Thoracic aorta (tissue), 2 donors: ENCODE measurements at places on chromosomes 5 and 9. TPM values are rescaled to one million over a fixed set of nuclear protein-coding genes. Genes with fewer than 3 reads are reported as not detected.

DNA sequence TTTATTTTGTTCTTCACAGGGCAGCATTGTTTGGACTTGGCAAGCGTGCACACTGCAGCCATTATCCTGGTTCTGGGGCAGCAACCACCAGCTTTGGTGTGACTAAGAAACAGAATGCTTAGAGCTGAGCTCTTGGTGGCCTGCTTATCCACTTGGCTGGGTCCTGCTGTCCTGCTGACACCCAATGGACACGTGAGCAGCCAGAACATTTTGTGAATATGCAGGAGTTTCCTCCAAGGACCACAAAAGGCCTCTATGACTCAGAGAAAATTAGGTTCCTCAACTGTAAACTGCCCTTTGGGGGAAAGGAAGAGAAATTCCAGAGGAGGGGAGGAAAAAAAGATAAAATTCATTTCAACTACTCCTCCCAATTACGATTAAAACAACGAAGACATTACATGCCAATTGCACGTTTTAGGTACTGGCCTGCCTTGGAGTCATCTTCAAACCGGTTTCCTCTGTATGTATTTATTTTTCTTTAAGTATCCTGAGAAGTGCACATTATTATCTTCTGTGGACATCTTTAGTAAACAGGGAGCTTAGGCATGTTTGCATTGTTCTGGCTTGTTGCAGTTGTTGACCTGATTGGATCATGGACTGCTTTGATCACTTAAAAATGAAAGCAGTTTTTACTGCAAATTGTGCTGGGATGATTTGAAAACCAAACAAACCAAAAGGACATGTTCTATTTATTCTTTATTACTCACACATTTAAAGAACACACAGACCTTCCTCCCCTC lies 82.3 kb upstream of the TLE4 start:
- H3K27ac ChIP-seq, result no peak overlapping the region
- no peaks in the 10 kb centered on the region for H3K36me3 ChIP-seq
- no peaks in the 10 kb centered on the region for H3K27me3 ChIP-seq
- no peaks in the 10 kb centered on the region for H3K4me1 ChIP-seq
- H3K4me3 ChIP-seq, result no peak overlapping the region
- DNase-seq, result no peak

WWC1 gene
- not detected for total RNA-seq

GRCh38 chr5:55702598-55703345 lies 9.4 kb downstream of the SLC38A9 start:
- H3K27ac ChIP-seq, result no peak overlapping the region
- H3K27me3 ChIP-seq, result no peaks in the 10 kb centered on the region
- H3K36me3 ChIP-seq, result no peaks in the 10 kb centered on the region
- no peaks in the 10 kb centered on the region for H3K4me1 ChIP-seq

PCDHGA2 gene
- 13.8 TPM for total RNA-seq

GRCh38 chr9:137988051-137988450 lies 110.5 kb downstream of the CACNA1B start:
- no peak for DNase-seq
- H3K4me1 ChIP-seq, result no peaks in the 10 kb centered on the region
- no peaks in the 10 kb centered on the region for H3K36me3 ChIP-seq
- H3K27ac ChIP-seq, result no peak overlapping the region
- H3K4me3 ChIP-seq, result no peak overlapping the region

MLANA gene
- total RNA-seq, result not detected

GRCh38 chr9:126117631-126118030 lies 209.0 kb upstream of the MVB12B start:
- no peaks in the 10 kb centered on the region for H3K4me1 ChIP-seq
- H3K4me3 ChIP-seq, result no peak overlapping the region
- no peaks in the 10 kb centered on the region for H3K27me3 ChIP-seq
- no peak for DNase-seq
- no peak overlapping the region for H3K27ac ChIP-seq

- DNase-seq, result no peak
- H3K27ac ChIP-seq, result no peak overlapping the region
- no peak overlapping the region for H3K4me3 ChIP-seq
- no peaks in the 10 kb centered on the region for H3K36me3 ChIP-seq
- no peaks in the 10 kb centered on the region for H3K4me1 ChIP-seq
Measured at GRCh38 chr5:124806373-124807077, 60.1 kb upstream of the ZNF608 start.

POLR1E gene
- 15.0 TPM for total RNA-seq

- H3K4me1 ChIP-seq, result peaks cover 80% of the 10 kb centered on the region
- DNase-seq, result no peak
- peak overlapping the region; percentile 98 for H3K27ac ChIP-seq
- H3K4me3 ChIP-seq, result peak overlapping the region; percentile 17
- H3K36me3 ChIP-seq, result peaks cover 10% of the 10 kb centered on the region
Measured at GRCh38 chr9:121288673-121289025, 20.7 kb downstream of the GSN start.

SPINK6 gene
- not detected for total RNA-seq

DNA sequence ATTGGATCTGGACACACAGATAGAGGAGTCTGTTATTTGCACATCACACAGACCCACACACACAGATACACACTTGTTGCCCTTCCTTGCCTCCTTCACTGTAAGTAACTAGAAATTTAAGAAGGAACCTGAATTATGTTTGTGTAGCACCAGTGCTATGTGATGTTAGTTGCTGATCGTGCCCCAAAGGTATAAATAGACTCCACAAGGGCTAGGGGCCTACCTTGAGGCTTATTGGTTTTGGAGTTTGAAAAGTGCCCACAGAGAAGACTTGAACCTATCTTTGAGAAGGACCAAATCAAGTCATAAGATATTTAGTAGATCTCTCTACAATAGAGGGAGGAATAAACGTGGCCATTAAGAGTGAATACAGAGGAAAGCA lies 8.8 kb upstream of the TGFBI start:
- no peak for DNase-seq
- no peaks in the 10 kb centered on the region for H3K36me3 ChIP-seq
- no peak overlapping the region for H3K27ac ChIP-seq
- H3K4me3 ChIP-seq, result no peak overlapping the region
- no peaks in the 10 kb centered on the region for H3K27me3 ChIP-seq

GARIN3 gene
- not detected for total RNA-seq

DNA sequence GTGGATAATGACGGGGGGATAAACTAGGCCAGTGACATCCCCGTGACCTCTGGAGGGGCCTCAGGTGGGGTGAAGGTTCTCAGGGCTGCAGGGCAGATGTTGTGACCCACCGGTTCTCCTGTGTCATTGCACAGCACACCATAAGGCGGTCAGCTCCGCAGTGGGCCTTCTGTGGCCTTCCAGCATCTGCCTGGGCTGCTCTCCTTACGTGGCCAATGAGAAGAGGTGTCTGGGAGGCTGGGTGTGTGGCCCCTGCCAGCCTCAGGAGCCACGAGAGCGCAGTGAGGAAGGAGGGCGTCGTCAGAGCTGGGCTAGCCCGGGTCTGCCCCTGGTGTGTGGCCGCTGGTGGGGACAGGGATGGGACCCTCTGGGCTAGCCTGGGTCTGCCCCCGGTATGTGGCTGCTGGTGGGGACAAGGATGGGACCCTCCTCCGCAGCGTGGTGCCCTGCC lies 48.7 kb downstream of the COL5A1 start:
- no peak overlapping the region for H3K4me3 ChIP-seq
- peaks cover 32% of the 10 kb centered on the region for H3K4me1 ChIP-seq
- H3K27ac ChIP-seq, result no peak overlapping the region
- DNase-seq, result no peak
- H3K27me3 ChIP-seq, result no peaks in the 10 kb centered on the region

- no peak overlapping the region for H3K27ac ChIP-seq
- no peaks in the 10 kb centered on the region for H3K36me3 ChIP-seq
- no peak for DNase-seq
- H3K4me1 ChIP-seq, result no peaks in the 10 kb centered on the region
- no peaks in the 10 kb centered on the region for H3K27me3 ChIP-seq
Measured at GRCh38 chr9:134488331-134489280, 153.0 kb upstream of the COL5A1 start.

LIX1 gene
- total RNA-seq, result not detected

- H3K4me3 ChIP-seq, result no peak overlapping the region
- no peak for DNase-seq
- H3K4me1 ChIP-seq, result no peaks in the 10 kb centered on the region
- no peaks in the 10 kb centered on the region for H3K27me3 ChIP-seq
Measured at GRCh38 chr9:133155156-133155555, 8.6 kb downstream of the GBGT1 start.

GPR150 gene
- total RNA-seq, result not detected

DNA sequence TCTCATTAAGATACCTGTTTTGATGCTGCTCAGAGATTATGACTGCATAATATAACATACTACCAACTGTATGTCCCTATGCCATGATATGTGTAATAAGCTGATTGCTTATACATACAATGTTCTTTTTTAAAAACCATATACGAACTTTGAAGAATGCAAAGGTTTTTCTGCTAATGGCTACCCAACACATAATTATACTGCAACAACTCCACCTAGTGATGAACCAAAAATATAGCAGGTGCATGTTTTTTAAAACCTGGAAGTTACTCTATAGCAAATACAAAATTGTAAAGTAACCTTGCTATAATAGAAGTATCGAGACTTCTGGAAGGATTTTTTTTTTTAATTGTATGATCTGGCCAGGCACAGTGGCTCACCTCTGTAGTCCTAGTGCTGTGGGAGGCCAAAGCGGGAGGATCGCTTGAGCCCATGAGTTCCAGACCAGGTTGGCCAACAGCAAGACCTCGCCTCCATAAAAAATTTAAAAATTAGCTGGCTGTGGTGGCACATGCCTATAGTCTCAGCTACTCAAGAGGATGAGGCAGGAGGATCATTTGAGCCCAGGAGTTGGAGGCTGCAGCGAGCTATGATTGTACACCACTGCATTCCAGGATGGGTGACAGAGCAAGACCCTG lies 49.1 kb downstream of the HOMER1 start:
- no peak overlapping the region for H3K27ac ChIP-seq
- H3K4me1 ChIP-seq, result no peaks in the 10 kb centered on the region
- no peaks in the 10 kb centered on the region for H3K36me3 ChIP-seq
- H3K4me3 ChIP-seq, result no peak overlapping the region
- DNase-seq, result no peak

DNA sequence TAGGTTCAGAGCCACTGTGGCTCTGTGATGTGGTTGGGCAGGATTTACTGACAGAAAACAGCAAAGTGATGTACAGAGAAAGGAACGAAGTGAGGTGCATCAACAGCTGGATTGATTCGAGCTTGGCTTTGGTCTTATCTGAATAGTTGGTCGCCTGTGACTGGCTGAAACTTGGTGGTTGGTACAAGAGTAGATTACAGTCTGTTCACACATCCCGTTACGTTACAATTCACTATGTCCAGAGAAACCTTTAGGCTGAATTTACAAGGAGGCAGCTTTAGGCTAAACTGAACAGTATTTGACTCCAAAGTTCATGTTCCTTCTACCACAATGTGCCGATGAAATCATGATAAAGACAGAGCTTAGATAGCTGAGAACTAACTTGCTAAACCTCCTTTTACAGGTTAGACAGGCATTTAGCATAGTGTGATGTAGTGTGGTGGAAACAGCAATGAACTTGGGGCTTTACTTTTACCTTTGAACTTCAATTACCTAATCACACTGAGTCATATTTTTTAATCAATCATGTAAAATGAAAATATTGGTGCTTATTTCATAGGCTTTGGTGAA lies 210.2 kb upstream of the PUM3 start:
- H3K27me3 ChIP-seq, result no peaks in the 10 kb centered on the region
- no peak for DNase-seq
- H3K4me1 ChIP-seq, result no peaks in the 10 kb centered on the region
- no peak overlapping the region for H3K27ac ChIP-seq

DNA sequence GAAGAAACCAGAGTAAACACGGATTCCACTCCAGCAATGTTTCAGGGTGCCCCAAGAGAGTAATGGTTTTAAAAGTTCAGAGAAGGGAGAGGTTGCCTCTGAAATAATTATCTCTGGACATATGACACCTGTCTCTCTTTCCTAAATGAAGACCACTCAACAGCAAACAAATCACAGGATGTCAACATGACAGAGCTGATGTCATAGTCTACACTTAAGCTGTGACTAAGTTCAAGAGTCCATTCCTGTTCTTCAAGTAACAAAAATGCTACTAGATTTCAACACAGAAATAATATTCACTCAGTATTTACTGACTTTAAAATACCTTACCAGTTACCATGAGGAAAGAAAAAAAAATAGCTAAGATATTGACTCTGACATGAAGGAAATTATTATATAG lies 44.7 kb upstream of the SLC30A5 start:
- no peak for DNase-seq
- no peak overlapping the region for H3K4me3 ChIP-seq
- no peaks in the 10 kb centered on the region for H3K27me3 ChIP-seq
- no peak overlapping the region for H3K27ac ChIP-seq

- H3K27me3 ChIP-seq, result no peaks in the 10 kb centered on the region
- no peaks in the 10 kb centered on the region for H3K4me1 ChIP-seq
- H3K4me3 ChIP-seq, result no peak overlapping the region
- H3K27ac ChIP-seq, result no peak overlapping the region
- H3K36me3 ChIP-seq, result no peaks in the 10 kb centered on the region
Measured at GRCh38 chr9:20043035-20043434, 254.2 kb upstream of the SLC24A2 start.

DNA sequence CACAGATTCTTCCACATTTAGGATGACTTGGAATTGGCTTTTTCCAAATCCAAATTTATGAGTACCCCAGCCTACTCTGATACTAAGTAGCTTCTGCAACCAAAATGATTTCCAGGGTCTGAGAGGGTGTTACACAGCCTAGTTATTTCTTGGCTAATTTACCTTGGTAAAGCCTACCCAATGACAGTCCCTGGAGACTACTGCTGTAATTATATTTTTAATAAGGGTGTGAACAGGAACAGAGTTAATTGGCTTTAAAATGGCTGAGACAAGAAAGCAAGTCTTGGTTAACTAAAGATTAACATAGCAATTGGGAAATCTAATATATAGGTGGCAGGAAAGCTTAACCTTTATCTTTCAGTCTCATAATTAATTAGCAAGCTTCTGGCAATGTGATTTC lies 9.3 kb downstream of the PRLR start:
- no peak for DNase-seq
- no peak overlapping the region for H3K27ac ChIP-seq
- H3K4me3 ChIP-seq, result no peak overlapping the region

CAVIN4 gene
- 0.21 TPM for total RNA-seq

DNA sequence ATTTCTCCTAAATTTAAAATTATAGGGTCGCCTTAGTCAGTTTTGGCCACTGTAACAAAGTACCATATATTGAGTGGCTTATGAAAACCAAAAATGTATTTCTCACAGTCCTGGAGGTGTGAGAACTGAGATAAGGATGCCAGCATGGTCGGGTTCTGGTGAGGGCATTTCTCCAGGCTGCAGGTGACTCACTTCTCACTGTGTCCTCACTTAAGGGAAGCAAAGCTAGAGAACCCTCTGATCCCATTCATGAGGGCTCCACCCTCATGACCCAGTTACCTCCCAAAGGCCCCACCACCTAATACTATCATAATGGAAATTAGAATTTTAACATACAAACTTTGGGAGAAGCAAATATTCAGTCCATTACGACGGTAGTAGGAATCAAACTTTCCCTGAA lies 75.1 kb upstream of the FBN2 start:
- H3K36me3 ChIP-seq, result no peaks in the 10 kb centered on the region
- H3K4me1 ChIP-seq, result no peaks in the 10 kb centered on the region
- no peak overlapping the region for H3K27ac ChIP-seq
- H3K4me3 ChIP-seq, result no peak overlapping the region
- no peak for DNase-seq

GRCh38 chr5:15807871-15808270 lies 307.9 kb downstream of the FBXL7 start:
- no peak overlapping the region for H3K4me3 ChIP-seq
- no peaks in the 10 kb centered on the region for H3K36me3 ChIP-seq
- H3K27ac ChIP-seq, result no peak overlapping the region
- DNase-seq, result no peak
- no peaks in the 10 kb centered on the region for H3K27me3 ChIP-seq

SH3GL2 gene
- total RNA-seq, result not detected

AIF1L gene
- 21.9 TPM for total RNA-seq

- no peaks in the 10 kb centered on the region for H3K27me3 ChIP-seq
- H3K36me3 ChIP-seq, result no peaks in the 10 kb centered on the region
- no peak overlapping the region for H3K27ac ChIP-seq
Measured at GRCh38 chr5:135051872-135052271, 17.8 kb upstream of the PITX1 start.
